ENCODE measurements at places on chromosomes 4 and X.

DNA sequence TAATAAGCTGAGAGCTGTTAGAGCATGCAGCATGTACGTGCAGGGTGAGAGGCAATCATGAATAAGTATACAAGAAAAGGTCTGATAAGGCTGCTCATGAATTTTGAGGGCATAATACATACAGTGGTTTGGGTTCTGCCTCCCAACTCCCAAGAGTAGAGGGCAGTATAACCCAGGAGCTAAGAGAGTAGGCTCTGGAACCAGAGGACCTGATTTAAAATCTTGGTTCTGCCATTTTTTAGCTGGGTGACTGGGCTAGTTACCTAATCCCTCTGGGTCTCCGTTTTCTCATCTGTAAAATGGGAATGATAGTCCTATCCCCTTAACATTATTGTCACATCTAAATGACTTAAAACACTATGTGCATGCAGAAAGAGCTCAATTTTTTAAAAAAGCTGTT lies 85.3 kb downstream of the LNX1 start:
- DNase-seq: no peak

DNA sequence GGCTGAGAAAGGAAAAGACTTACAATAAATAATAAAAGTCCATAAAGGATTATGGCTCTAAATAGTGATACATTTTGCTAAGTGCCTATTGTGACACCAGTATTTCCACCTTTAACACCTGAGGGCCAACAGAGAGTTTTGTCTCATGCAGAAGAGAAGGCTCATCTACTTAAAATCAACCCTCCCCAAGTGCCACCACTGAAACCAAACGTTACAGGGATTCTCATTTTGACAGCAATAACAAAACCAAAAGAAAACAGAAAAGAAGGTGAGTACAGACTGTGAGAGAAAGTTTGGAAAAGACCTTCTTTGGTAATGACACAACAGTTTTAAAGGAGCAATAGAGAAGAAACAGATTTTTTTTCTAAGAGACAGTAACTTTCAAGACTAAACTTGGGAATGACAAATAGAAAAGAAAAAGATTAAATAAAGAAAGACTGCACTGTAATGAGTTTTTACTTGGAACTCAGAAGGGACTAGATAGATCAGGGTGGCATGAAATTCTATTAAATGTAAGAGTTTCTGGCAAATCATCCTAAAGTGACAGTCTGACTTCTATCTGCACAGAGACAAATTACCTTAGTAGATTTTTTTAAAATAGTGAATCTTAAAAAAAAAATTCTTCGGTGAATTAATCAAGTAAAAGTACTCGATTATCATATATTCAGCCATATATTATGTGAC lies 109.7 kb downstream of the ZNF827 start:
- peak; percentile 50 for DNase-seq

DNA sequence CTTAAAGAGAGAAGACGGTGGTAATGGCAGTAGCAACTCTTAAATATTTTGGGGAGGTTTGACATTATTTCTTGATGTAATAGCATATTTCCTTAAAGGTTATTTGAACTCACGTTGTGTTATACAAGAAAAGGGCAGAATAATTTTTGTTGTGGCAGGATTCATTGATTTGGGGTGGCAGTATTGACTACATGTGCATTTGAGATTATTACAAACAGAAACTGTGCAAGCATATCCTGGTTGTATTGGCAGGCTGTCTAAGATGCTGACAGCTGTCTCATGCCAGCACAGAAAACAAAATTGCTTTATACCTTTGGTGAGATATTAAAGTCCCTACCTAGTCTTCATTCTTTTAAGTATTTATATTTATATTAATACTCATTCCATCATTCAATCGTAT lies 300.7 kb upstream of the MAGEC2 start:
- DNase-seq: no peak

DNA sequence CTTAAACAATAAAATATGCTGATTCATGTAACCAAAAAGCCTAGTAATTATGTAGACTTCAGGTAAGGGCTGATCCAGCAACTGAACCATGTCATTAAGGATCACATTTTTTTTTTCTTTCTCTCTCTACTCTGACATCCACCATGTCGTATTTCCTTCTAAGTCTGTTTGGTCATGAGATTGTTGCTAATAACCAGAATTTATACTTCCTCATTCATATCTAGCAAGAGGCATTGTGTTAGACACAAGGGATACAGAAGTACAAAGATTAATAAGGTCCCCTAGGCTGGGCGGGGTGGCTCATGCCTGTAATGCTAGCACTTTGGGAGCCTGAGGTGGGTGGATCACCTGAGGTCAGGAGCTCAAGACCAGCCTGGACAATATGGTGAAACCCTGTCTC lies 24.1 kb downstream of the PHEX start:
- DNase-seq: no peak

DNA sequence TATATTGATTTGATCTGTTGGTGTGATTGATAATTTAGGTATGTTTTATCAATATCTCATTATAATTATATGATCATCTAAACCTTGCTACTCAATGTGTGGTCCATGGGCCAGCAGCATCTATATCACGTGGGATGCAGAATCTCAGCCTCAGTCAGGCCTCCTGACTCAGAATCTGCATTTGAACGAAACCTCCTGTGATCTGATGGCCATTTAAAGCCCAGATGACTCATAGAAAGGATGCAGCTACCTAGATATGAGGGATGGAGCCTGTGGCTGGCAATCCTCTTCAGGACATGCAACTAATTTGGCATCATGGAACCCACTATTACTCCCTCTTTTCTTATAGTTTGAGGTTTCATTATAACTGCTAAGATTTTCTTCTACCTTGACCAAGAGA lies 11.3 kb upstream of the CHRNA9 start:
- DNase-seq: no peak

DNA sequence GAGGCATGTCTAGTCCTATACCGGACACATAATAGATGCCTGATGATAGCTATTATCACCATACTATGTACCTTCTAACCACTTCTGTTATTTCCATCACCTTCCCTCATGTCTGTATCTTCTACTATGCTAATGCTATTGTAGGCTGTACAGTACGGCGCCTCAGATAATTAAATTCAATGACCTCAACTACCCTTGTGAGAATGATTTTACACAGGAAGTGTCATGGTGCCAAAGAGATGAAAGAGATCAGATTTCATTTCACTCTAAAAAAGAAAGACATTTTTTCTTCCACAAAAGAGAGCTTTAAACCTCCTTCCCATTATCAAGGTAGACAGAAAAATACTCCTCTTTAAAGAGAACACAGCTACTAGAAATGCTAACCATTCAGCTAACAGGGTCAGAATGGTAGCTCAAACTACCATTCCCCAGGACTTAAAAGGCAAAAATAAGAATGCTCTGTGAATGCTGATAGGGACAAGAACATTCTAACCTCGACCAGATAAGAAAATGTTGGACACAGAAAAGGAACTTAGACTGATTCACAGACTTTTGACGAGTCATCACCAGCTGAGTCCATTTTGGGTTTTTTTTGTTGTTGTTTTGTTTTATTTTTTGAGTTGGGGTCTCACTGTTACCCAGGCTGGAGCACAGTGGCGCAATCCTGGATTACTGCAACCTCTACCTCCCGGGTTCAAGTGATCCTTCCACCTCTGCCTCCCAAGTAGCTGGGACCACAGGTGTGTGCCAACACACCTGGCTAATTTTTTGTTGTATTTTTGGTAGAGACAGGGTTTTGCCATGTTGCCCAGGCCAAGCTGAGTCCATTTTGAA lies 99.2 kb upstream of the RAPGEF2 start:
- no peak for DNase-seq

DNA sequence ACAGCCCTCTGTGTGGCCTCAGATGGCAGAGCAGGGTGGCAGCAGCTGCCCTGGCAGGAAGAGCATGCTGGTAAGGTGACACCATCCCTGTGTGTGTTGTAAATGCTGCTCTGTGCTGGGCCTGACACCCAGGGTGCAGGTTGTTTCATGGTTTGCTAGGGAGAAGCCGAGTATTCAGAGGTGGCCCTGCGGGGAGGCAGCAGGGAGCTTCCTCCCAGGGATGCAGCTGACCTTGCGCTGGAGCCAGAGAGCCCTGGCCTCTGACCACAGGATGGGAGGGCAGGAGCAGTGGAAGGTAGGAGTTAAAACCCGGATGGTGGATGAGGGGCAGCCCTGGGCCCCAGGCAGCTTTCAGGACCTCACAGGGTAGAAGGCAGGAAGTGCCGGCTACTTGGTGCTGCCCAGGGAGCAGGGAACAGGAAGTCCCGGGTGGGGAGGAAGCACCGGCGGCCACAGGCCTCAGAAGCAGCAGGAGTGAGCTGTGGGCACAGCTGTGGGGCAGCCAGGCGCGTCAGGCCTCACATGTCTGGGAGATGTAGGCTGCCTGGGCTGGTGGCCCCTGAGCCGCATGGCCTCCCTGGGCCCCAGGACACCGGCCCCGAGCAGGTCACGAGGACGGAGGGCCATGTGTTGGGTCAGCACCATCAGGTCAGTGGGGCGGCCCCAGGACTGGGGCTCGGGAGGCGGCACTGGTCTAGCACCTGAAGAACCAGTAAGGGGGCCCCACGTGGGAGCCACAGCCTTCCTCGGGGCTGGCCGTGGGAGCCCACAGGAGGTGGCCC lies 19.1 kb downstream of the SH3BP2 start:
- peak; percentile 65 for DNase-seq
